GM04504 (cell line): ENCODE measurements at places on chromosomes 7 and 10.

- no peak for DNase-seq
These were observed 735 bp downstream of the JCAD start for GRCh38 chr10:30058570-30059132.

- no peak for DNase-seq
These were observed 60.2 kb downstream of the TFPI2 start for GRCh38 chr7:93830141-93830925.

DNA sequence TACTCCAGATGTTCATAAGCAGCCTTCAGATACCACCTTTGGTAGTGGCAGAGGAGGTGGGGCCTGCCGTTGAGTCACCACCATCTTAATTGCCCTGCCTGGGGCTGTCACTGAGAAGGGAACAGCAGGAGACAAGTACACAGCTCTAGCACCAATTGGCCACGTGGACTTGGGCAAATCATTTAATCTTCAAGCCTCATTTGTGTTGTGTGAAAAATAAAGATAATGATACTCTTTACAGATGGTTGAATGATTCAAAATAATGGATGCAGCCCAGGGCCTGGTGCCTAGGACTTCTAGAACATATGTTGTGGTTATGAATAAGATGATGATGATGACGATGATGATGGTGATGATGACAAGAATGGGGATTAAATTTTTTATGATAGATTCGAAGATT is 111.9 kb upstream of the ADAM12 start:
- no peak for DNase-seq

- no peak for DNase-seq
These were observed 44.4 kb downstream of the ATXN7L1 start for GRCh38 chr7:105831824-105832535.

- no peak for DNase-seq
These were observed 133.3 kb upstream of the KIF5B start for GRCh38 chr10:32189400-32190084.

- no peak for DNase-seq
These were observed 109.1 kb upstream of the GDF10 start for GRCh38 chr10:47190802-47191450.

- DNase-seq: no peak
These were observed 54.3 kb upstream of the DPYSL4 start for GRCh38 chr10:132132421-132132841.
